Tibial artery (tissue), 4 donors: ENCODE measurements at places on chromosomes 16 and 17.
A peak's percentile ranks its signal among the peaks of the same experiment; 100 is the strongest.

GRCh38 chr17:13609941-13610340 is 8.2 kb upstream of the HS3ST3A1 start:
- no peak for DNase-seq

GRCh38 chr17:69390795-69391501 is 23.5 kb upstream of the MAP2K6 start:
- DNase-seq: no peak

GRCh38 chr17:45355087-45355486 is 38.3 kb upstream of the MAP3K14 start:
- DNase-seq: no peak

- DNase-seq: no peak
Measured at GRCh38 chr16:54931120-54932014, 702 bp downstream of the IRX5 start.

DNA sequence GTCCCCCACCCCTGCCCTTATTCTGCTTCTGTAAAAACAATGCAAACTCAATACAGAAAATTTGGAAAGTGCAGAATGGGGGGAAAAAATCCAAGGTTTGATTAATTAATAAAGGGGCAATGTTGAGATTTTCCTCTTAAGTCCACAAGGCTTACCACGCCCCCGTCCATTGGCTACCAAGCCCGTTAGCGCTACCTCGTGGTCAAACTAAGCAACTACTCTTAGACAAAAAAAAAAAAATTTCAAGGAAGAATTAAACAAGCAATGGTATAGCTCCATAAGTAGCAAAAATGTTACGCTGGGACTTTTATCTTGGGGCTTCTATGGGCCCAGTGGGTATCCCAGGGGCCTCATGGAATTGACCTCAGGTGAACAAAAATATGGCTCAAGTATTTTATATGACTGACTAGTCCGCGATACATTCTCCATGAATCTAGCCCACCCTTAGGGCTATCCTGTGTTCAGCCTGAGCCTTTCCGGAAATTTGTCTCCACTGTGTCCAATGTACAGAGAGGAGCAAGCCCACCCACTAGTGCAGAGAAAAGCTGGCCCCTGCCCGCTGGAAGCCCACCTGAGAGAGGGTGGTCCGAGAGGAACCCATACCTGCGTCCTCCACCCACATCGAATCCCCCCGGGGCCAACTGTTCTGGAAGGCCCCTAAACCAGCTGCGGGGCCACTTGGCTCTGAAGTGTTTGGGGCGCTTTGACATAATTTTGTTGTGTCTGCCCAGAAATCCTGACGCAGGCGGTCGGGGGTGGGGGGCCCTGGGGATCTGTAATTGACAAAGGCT is 19.1 kb upstream of the TEX2 start:
- no peak for DNase-seq

- no peak for DNase-seq
Measured at GRCh38 chr17:38883592-38884526, 14.0 kb downstream of the LASP1 start.

GRCh38 chr17:9138161-9138717 is 116.9 kb downstream of the NTN1 start:
- no peak for DNase-seq

- no peak for DNase-seq
Measured at GRCh38 chr16:84643674-84644073, 4.6 kb upstream of the KLHL36 start.

DNA sequence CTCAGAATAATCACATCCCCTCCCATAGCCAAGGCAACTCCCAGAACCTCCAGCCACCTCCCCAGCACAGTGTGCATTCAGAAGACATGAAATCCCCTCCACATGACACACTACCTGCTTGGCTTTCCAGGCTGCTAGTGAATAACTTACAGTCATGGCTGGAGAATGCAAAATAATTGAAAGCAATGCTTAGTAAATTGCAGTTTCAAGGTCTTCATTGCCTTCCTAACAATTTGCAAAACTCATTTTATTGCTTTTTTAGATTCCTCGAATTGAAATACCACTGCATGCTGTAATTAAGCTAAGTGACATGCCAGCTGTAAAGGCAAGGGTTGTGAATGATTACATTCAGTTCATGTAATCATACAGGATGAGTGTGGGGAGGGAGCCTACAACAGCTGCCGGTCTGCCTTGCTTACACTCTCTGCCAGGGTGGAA is 29.0 kb upstream of the HOXB13 start:
- peak; percentile 9 for DNase-seq

DNA sequence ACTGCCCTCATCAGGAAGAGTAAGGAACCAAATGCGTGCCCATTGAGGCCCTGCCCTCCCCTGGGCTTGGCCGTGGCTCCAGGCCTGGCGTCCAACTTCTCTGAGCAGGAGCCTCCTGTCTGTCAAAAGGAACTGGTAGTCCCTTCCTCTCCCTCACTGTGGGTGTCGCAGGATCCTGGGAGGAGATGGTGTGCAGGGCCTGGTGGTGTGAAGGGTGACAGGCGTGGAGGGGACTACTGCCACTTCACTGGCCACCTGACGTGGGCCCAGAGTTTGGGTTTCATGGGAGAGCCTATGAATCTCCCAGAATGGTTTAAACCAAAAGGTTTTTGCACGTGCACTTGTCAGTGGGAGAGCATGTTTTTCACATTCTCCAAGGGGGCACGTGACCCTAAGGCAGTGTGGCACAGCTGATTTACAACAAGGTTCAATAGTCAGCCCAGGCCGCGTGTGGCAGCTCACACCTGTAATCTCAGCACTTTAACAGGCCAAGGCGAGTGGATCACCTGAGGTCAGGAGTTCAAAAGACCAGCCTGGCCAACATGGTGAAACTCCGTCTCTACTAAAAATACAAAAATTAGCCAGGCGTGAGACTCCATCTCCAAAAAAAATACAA is 12.5 kb downstream of the ARL2BP start:
- peak; percentile 39 for DNase-seq

- no peak for DNase-seq
Measured at GRCh38 chr16:77085981-77086380, 105.0 kb upstream of the MON1B start.

DNA sequence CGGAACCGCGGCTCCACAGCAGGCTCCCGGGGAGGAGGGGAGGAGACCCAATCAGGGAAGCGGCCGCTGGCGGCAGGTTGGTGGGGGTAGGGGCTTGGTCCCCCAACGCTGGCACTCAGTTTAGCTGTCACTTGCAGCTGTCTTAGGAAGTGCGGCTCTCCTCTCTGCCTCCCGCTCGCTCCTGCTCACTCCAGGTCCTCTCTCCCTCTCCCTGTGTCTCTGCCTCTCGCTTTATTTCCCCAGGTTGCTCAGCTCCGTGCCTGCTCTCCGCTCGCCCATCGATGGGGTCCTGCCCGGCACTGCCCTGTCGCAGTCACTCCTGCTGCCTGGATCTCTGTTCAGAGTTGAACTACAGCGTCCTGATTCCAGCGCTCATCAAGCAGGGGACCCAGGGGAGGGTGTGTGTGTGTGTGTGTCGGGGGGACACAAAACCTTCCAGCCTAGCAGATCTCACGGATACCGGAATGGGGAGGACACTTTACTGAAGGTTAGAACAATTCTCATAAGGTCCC is 145.6 kb downstream of the ENGASE start:
- no peak for DNase-seq

GRCh38 chr16:80743273-80743672 is 61.1 kb downstream of the CDYL2 start:
- no peak for DNase-seq

DNA sequence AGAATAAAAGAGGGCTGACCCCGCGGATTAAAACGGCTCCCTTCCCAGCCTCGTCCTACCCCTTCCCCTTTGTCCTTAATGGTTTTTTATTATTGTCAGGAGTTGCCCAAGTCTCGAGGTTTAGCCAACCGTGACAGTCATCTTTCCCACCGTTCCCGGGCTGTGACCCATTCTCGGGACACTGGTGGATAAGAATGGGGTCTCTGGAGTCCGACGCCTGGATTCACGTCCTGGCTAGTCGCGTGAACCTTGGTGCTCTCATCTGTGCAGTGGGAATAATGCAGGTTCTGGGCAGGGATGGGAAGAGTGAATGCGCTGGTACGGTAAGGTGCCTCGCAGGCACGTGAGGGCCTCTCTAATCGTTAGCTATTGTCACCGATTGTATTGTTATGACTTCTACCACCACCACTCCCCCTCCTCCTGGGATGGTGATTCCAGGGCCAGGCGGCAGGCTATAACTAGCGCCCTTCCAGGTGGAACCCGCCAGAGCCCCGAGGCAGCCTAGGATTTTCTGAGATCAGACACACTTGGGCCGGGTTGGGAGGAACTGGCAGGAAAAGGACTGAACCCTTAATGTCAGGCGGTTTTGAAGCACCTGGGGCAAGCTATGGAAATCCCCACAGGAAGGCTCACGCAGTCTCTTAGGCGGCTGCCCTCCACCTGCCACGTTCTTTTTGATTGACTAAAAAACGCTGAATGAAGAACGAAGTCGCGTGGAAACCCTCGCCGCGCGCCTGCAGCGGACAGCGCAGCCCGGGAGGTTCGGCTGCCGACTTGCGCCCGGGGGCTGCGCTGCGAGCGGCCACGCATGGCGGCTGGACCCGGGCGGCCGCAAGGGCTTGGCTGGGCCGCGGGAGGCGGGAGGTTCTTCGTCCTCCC is 2.7 kb downstream of the HS3ST3B1 start:
- DNase-seq: no peak

- DNase-seq: no peak
Measured at GRCh38 chr17:63555500-63556156, 5.4 kb downstream of the DCAF7 start.

DNA sequence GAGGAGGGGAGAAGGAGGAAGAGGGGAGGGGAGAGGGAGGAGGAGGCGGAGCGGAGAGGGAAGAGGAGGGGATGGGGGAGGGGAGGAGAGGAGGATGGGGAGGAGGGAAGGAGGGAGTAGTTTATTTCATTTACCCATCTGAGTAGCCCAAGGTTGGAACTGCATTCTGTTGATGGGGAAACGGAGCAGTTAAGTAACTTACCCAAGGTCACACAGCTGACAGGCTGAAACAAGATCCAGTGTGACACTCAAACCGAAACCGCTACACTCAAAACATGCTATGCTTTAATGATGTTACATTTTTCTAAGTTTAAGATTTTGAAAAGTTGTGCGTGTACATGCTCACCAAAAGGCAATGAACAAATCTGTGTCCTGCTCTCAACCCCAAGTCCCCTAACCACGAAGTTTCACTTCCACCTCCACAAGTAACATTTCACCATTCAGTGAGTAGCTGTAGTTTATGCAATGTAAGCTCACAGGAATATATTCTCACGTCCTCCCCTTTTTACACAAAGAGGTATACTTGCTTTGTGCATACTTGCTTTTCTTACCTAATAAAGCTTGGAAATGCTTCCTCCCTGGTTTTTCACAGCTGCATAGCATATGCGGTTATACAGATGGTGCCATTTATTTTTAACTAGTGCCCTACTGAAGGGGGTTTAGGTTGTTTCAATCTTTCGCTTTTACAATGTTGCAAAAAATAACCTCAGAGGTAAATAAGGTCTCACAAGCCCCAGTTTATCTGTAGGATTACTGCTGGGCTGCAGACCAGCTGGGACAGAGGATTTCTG is 275.3 kb downstream of the PARN start:
- DNase-seq: no peak

GRCh38 chr16:53771655-53772497 is 67.9 kb downstream of the FTO start:
- no peak for DNase-seq

DNA sequence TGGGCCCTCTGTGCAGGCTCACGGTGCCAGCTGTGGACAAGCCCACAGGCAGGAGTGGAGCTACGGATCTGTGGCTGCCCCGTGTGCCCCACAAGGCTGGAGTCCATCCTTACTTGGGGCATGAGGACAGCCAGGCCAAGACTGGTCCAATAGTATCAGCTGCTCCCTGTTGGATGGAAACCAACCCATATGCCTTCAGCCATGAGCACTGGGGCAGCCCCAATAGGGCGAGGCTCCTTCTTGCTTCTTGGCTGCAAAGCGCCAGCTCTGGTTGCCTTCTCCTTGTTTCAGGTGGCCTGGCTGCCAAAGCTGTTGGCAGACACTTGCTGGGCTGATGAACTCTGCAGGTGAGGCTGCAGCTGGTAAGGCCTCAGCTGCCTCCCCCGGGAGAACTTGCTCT is 188.0 kb downstream of the ENGASE start:
- no peak for DNase-seq

DNA sequence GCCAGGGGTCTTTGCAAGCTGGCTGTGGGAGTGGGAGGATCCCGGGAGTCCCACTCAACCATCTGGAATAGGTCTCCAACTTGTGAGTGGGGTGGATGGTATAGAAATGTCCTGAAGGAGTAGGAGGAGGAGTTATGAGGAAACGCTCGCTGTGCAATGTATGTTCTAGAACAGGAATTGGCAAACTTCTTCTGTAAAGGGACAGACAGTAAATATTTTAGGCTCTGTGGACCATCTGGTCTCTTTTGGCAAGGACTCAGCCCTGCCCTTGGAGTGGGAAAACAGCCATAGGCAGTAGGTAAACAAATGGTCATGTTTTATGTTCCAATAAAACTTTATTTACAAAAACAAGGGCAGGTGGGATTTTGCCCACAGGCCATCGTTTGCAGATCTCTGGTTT is 149.2 kb downstream of the NPIPB5 start:
- DNase-seq: no peak

DNA sequence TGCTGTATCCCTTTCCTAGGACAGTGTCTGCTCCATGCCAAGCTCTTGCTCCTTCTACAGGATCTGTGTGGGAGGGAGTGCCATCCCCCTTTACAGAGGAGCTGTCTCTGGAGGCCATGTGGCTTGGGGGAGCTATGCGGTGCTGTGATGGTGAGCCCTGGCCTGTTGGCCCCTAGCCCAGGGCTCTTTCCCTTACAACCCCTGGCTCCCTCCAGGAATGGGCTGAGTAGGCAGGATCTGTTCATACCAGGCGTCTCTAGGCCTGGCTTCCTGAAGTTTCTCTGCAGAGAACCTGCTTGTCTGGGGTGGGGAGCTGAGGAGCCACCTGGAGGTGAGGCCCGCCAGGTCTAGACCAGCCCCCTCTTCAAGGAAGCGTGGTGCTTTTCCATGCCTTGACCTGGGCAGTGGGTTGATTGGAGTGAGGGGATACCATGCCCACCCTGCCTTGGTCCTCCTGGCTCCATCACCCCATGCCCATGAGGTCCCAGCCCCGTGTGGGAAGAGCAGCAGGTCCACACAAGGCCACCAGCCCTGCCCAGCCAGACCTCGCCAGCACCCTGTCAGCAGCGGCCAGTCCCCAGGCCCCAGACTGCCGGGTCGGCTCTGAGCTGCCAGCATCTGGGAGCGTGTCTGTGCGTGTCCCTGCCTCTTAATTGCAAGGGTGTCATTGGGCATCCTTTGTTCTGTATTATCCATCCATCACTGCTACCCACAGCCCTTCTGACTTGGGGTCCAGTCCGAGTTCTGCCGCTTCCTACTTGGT is 14.7 kb downstream of the LLGL2 start:
- DNase-seq: no peak
